ENCODE measurements at places on chromosomes 6 and 20.

- DNase-seq, result peak; percentile 96
These were observed 16.4 kb downstream of the BRD2 start for GRCh38 chr6:32984622-32985389.

GRCh38 chr20:52760791-52761190, 211.4 kb upstream of the TSHZ2 start:
- no peak for DNase-seq

GRCh38 chr20:11158146-11158545, 484.3 kb upstream of the JAG1 start:
- no peak for DNase-seq

- DNase-seq, result no peak
These were observed 100.5 kb downstream of the PDE10A start for GRCh38 chr6:165562421-165563090.

GRCh38 chr6:1864496-1864895, 254.8 kb downstream of the FOXC1 start:
- no peak for DNase-seq

DNA sequence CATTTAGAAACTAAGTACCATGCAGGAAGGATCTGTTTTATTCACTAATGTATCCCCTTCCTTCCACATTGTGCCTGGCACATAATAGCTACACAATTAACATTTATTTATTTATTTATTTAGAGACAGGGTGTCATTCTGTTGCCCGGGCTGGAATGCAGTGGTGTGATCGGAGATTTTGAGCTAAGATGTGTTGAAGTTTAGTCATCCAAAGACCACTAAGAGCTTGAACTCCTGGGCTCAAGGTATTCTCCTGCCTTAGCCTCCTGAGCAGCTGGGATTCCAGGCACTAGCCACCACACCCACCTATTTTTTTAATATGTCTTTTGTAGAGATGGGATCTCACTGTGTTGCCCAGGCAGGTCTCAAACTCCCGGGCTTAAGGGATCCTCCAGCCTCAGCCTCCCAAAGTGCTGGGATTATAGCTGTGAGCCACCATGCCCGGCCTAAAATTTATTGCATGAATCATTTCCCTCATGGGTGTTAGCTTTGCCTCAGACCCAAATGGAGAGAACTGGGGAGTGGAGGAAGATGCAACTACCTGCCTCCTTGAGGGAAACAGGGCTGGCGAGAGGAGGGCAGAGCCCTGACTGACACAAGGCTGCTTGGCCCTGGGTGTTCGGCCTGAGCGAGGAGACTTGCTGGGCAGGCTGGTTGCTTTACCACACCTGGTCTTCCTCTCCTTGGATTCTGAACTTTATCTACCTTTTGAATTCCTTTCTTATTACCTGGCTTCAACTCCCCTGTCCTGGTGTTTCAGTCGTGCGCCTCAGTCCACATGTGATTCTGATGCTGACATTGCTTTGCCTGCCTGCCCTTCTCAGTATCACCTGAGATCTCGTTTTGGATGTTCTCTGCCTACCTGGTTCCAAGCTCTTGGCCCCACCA, 1.7 kb upstream of the DYNLT1 start:
- DNase-seq, result no peak

GRCh38 chr20:15240801-15241200, 903.4 kb upstream of the FLRT3 start:
- no peak for DNase-seq

DNA sequence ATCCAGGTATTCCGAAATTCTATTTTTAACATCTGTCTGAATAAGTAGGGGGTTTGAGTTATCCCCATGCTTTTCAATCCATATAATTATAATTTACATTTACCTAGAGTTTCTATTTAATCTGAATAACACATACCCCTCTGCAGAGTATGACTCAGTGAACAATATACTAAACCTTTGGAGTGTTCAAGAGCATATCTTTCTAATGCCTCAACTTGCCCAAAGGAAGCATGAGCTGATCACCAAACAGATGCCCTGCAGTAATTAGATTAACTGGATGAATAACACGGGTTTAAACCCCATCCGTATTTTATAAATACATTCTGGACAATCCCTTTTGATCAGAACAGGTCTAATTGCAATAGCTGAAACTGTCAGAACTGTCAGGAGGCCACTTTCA, 897.1 kb downstream of the TFAP2A start:
- no peak for DNase-seq

DNA sequence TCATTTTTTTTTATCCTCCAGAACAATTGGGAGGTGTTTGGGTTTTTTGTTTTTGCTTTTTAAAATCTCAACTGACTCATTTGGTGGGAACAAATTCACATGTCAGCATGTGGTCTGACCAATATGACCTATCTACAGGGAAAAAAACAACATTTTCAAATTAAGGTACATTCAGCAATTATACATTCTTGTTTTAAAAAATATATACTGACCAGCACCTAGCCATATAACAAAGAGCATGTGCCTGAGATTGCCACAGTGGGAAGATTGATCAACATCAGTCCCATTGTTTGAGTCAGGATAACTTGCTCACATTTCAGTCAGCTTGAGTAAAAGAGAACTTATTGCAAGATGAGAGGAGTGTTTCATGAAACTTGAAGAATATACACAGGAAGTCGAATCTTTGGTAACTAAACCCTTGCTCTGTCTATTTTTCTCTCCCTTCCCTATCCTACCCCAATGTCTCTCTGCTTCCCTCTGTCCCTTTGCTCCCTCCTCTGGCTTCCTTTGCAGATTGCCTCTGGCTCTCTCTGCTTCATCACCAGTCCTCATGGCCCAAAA, 163.2 kb upstream of the TAB2 start:
- DNase-seq, result no peak

DNA sequence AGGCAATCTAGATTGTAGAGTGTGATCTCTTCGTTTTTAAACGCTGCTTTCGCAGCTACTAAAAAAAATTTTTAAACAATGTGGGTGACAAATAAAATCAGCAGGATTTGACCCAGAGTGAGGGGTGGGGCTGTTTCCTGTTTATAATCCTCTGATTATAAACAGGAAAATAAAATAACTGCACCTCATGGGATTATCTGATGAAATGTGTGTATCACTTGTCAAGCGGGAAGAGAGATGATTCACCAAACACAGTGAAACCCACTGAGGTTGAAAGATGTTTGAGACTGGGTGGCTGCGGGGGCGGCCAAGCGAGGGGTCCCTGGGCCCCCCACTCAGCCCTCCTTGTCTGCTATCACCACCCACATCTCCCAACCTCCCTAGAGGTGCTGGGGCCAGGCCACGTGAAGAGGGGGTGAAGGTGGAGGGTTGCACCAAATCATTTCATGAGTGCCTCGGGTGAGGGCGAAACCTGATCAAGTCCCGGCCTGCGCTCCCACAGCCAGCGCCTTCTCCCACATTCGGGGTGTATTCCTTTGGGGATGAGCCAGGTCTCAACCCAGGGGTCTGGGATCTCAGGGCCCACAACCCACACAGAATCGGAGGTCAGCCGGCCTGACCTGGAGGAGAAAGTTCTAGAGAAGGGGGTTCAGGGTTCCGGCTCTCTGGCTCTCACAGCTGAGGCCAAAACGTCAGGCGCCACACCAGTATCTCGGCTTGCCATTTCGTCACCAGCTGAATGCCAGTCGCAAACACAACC, 212.5 kb downstream of the BMP7 start:
- no peak for DNase-seq

DNA sequence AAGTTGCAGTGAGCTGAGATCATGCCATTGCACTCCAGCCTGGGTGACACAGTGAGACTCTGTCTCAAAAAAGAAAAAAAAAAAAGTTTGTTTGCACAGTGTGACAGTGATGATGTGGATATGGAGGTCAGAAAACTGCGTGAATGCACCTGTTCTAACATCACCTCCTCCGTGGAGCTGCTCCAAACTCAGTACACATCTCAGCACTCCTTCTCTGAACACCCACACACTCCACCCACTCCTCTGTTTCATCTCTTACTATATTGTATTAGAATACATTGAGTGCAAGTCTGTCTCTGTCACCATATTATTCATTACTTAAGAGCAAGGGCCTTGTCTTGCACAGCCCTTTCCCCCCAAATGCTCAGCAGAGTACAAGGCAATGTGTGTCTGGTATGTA, 51.5 kb upstream of the ENPP4 start:
- DNase-seq, result no peak

DNA sequence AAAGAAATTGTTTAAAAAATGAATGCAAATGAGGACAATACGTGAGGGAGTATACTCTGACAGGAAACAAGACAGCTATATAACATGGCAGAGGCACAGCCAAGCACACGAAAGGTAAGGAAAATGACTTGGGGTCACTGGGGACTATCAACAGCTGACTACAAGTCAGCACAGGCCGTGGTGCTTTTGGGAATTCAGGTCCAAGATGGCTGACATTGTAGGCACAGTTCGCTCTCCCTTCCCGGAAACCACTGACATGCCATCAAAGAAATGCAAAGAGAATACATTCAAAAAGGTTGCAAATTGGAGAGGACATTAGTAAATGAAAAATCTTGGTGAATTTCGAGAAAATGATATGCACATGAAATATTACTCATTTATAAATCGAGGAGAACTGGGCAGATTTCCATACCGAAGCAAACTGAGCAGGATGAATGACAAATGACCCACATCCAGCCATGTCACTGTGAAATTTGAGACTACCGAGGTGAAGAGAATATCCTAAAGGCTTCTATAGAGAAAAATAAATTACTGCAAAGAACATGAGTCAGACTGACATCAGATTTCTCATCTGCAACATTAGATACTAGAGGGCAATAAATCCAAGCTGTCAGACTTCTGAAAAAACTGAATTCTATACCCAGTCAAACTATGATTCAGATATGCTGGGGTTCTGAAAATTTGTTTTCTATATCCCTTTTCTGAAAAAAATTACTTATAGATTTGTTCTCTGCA, 391.1 kb downstream of the BTBD9 start:
- DNase-seq, result no peak

DNA sequence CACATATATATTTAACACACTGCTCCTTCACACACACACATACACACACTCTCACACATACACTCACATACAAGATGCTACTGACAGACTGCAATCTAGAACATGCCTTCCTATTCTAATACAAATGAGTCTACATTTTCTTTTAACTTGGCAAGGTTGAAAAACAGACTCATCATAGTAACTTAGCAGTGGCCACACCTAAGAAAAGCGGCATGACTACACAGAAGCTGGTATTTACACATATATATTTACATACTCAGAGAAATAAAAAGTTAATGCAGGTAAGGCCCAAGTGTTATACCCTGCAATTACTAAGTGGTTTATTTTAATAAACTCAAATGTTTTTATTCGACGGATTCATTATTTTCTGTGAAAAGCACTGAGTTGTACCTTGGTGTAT, 209.3 kb downstream of the FOXC1 start:
- no peak for DNase-seq

DNA sequence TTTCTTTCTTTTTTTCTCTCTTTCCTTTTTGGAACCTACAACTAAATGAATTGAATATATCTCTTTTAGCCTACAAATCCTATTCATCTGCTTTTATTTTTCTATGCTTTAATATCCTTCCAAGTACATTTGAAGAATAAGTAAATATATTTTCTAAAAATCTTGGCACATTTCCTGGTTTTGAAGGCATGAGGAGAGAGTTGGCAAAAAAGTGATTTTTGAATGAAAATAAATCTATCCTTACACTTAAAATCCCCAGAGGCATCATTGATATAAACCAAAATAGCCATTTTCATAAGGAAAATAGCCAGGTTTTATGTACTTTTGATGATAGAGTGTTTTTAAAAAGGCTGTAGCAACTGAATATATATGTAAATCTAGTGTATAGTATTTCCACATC, 69.0 kb downstream of the SAMD5 start:
- no peak for DNase-seq

DNA sequence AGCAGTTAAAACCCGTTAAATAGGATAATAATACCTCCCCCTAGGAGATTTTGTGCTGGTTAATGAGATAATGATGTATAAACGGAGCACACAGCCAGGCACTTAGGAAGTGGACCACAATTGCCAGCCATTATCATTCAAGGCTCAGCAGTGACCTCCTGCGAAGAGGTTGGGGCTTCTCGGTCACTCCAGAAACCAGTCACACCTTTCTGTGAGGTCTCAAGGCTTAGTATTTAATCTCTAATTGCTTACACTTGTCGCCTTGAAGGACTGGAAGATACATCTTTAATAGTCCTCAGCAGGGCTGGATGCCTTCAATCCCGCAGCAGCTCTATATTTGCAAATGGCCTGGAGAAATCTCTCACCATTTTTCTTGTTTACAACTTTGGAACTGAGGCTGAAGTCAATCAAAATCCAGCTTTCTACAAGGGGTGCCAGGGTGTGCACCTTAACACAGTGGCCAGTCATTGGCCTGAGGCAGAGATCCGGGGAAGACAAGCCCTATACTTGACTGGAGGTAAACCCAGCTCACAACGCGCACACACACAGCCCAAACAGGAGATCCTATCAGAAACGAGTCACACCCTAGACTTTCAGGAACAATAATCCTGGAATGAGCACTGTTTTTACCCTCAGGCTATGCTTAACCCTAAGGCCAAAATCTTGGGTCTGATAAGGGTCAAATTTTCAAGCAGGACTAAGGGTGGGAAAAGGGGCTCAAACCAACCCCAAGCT, 1.2 kb downstream of the POU5F1 start:
- DNase-seq, result no peak

All from NCI-H345 (cell line).